Choroid plexus epithelial cell (primary cell): ENCODE measurements at places on chromosomes 4 and X.

GRCh38 chr4:181416966-181417365, 826.2 kb upstream of the TENM3 start:
- DNase-seq = no peak

GRCh38 chr4:117515921-117516320, 430.5 kb upstream of the TRAM1L1 start:
- no peak for DNase-seq

GRCh38 chrX:19660604-19661255, 145.4 kb upstream of the MAP3K15 start:
- no peak for DNase-seq

GRCh38 chr4:160810424-160810823, 1353.4 kb downstream of the FSTL5 start:
- no peak for DNase-seq

DNA sequence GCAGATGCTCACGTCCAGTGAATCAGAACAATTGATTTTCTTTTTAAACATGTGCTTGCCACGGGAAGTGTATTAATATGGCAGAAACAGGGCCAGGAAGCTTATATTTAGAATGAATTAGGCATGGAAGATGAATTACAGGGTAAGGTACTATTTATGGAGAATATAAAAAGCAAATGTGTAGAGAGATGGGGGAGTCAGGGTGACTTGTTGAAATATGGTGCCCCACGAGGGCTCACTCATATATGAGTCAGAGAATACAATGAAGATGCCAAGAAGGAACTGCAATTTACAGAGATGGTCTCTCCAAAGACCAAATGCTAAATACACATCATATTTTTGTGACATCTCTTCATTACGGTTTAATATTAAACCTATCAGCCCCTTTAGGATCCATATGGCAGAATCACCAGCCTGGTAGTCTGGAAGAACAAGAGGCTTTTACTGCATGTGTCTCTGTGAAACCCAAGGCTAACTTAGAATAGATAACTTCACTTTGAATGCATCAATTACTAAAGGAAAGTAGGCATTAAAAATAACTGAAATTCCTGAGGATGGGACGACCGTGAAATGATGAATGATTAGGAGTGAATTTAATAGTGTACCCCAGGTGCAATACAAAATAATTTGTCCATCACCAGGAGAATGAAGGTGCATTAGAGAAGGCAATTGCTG, 385.3 kb downstream of the ARHGAP24 start:
- DNase-seq = peak; percentile 30

DNA sequence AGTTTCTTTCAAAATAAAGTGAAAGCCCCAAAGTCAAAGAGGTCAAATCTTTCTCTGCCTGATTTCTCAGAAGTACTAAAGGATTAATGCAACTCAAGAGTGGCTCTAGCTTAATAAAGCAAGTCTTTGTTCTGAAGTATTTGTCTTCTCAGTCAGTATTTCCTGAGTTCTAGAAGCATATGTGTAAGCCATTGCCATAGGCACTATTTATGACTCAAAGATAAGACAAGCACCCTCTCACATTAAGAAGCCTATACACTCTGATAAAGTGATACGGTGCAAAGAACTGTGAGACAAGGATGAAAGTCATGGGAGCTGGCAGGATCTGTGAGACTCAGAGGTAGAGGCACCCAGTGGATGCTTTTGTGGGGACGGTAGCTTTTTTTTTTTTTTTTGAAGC, 60.9 kb downstream of the AASDH start:
- DNase-seq = no peak

DNA sequence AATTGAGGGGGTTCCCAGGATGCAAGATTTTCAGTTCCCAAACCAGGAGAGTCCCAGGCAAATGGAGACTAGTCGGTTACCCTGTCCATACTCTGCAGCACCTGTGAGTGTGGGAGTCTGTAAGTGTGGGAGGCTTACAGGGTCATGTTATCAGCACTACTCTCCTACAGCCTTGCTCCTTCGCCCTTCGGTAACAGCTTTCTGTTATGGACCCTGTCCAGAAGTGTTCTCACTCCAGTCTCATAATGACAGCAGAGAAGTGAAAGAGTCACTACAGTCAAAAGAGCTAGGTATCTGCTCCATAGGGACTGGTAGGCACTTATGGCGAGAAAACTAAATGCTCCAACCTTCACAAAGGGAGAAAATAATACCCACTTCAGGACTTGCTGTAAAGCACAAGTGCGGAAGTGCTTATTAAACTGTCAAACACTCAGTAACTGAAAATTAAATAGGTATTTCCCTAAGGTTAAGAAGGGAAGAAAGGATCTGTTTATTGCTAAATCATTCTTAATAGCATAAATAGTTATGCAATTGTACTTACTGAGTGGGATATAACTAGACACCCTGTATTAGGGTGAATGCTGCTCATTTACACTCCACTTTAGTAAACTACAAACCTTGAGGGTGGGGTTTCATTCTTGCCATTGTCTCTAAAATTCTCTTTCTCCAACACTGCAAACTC, 2.7 kb upstream of the ADH7 start:
- DNase-seq = no peak

DNA sequence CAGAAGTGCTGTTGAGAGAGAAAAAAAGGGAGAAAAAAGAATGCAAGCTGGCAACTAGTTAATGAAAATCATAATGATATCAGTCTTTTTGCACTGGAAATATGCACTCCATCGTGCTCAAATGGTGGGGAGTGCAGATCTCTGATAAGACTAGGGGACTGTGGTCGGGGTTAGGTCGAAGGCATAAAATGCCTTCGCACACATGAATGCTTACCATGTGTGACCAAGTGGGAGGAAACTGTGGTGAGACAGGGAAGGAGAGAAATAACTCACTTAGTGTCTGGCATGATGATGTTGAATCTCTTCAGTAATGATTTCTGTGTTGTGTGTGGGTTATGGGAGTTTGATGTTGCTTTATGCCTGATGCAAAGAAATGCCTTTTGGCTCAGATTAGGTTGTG, 358.9 kb downstream of the FBXO8 start:
- DNase-seq = peak; percentile 1
